Neural progenitor cell (in vitro differentiated cells): ENCODE measurements at places on chromosomes 1 and 21. TPM values are rescaled to one million over a fixed set of nuclear protein-coding genes. Genes with fewer than 3 reads are reported as not detected.

GRCh38 chr1:206856674-206857464 is 8.6 kb upstream of the IL20 start:
- H3K27me3 ChIP-seq: no peaks in the 10 kb centered on the region
- no peaks in the 10 kb centered on the region for H3K36me3 ChIP-seq
- no peaks in the 10 kb centered on the region for H3K4me1 ChIP-seq
- DNase-seq: no peak
- no peak overlapping the region for H3K27ac ChIP-seq

GRCh38 chr1:227776331-227776771 is 39.1 kb upstream of the PRSS38 start:
- DNase-seq: no peak
- H3K36me3 ChIP-seq: no peaks in the 10 kb centered on the region
- H3K4me1 ChIP-seq: no peaks in the 10 kb centered on the region
- H3K27ac ChIP-seq: peak overlapping the region; percentile 33
- H3K4me3 ChIP-seq: no peak overlapping the region

CLIC6 gene
- total RNA-seq: 0.12 and 0.15 TPM in 2 replicates

GRCh38 chr1:34695580-34695979 is 59.3 kb upstream of the GJB5 start:
- no peaks in the 10 kb centered on the region for H3K36me3 ChIP-seq
- no peaks in the 10 kb centered on the region for H3K4me1 ChIP-seq
- no peak overlapping the region for H3K4me3 ChIP-seq
- H3K27me3 ChIP-seq: no peaks in the 10 kb centered on the region

DNA sequence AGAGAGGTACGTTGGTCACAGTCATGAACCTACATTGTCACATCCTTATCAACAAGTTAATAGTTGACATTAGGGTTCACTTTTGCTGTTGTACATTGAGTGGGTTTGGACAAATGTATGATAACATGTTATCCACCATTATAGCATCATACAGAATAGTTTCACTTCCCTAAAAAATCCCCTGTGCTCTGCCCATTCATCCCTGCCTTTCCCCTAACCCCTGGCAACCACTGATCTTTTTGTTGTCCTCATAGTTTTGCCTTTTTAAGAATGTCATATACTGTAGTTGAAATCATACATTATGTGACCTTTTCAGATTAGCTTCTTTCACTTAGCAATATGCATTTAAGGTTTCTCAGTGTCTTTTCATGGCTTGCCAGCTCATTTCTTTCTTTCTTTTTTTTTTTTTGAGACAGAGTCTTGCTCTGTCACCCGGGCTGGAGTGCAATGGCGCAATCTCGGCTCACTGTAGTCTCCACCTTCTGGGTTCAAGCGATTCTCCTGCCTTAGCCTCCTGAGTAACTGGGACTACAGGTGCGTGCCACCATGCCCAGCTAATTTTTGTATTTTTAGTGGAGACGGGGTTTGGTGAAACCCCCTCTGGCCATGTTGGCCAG is 50.6 kb downstream of the UCK2 start:
- no peak overlapping the region for H3K27ac ChIP-seq
- peaks cover 4% of the 10 kb centered on the region for H3K36me3 ChIP-seq
- H3K4me1 ChIP-seq: no peaks in the 10 kb centered on the region
- DNase-seq: no peak

MRPL24 gene
- total RNA-seq: 21.4 and 24.7 TPM in 2 replicates

GRCh38 chr1:117555806-117556205 is 50.0 kb upstream of the TENT5C start:
- no peaks in the 10 kb centered on the region for H3K36me3 ChIP-seq
- H3K27ac ChIP-seq: no peak overlapping the region
- DNase-seq: no peak
- no peaks in the 10 kb centered on the region for H3K4me1 ChIP-seq
- H3K4me3 ChIP-seq: no peak overlapping the region
- H3K27me3 ChIP-seq: no peaks in the 10 kb centered on the region

GRCh38 chr1:180235077-180235501 is 5.0 kb downstream of the LHX4 start:
- peak overlapping the region; percentile 29 for H3K4me3 ChIP-seq
- DNase-seq: peak; percentile 70
- no peak overlapping the region for H3K27ac ChIP-seq

DNA sequence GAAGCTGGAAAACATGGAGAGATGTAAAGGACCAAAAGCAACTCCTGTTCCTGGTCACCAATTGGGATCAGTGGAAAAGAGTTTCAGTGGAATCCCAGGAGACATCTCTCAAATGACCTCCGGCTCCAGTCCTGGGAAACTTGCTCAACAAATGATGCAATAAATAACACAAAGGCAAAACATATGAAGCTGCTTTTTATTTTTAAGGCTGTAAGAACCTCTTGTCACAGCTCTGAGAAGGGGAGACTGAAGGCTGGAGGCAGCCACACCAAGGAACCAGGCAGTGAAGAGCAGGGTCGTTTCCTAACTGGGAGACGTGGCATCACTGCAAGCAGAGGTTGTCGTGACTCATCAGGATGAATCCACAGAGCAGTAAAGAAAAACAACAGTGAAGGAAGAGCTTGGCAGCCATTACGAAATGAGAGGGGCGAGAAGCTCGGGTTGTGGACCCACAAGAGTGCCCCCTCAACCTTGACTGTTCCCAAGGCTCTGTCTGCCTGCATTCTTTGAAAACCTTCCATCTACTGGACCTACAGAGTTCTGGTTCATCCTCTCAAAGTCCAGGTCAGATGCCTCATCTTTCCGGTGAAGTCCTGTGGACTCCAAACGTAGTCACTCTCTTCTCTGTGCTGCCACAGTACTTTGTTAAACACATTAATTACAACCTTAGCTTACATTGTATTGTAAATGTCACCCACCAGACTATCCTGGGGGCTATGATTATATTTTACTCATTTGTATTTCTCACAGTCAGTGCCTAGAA is 32.1 kb downstream of the JAK1 start:
- no peak overlapping the region for H3K4me3 ChIP-seq
- DNase-seq: no peak
- no peaks in the 10 kb centered on the region for H3K27me3 ChIP-seq
- no peak overlapping the region for H3K27ac ChIP-seq
- no peaks in the 10 kb centered on the region for H3K4me1 ChIP-seq

- no peak for DNase-seq
- H3K27ac ChIP-seq: no peak overlapping the region
- H3K36me3 ChIP-seq: no peaks in the 10 kb centered on the region
- no peaks in the 10 kb centered on the region for H3K27me3 ChIP-seq
Measured at GRCh38 chr1:10784998-10785727, 11.3 kb downstream of the CASZ1 start.

HPCA gene
- 1.0 TPM in 1 of 2 replicates, not detected in the other for total RNA-seq

NBPF6 gene
- total RNA-seq: not detected in 2 replicates

GRCh38 chr1:1318131-1318652 is 6.3 kb downstream of the INTS11 start:
- no peak overlapping the region for H3K27ac ChIP-seq
- DNase-seq: no peak
- no peaks in the 10 kb centered on the region for H3K36me3 ChIP-seq

NUP210L gene
- not detected in 2 replicates for total RNA-seq

PYHIN1 gene
- total RNA-seq: not detected in 2 replicates

GRHL3 gene
- 1.1 and 1.5 TPM in 2 replicates for total RNA-seq

UCK2 gene
- total RNA-seq: 43.8 and 67.6 TPM in 2 replicates

GRCh38 chr1:198678301-198678836 is 39.5 kb downstream of the PTPRC start:
- no peak overlapping the region for H3K4me3 ChIP-seq
- peak; percentile 47 for DNase-seq
- H3K36me3 ChIP-seq: no peaks in the 10 kb centered on the region
- H3K4me1 ChIP-seq: peaks cover 25% of the 10 kb centered on the region
- no peaks in the 10 kb centered on the region for H3K27me3 ChIP-seq

CD160 gene
- total RNA-seq: not detected in 2 replicates

SRSF10 gene
- 161 and 219 TPM in 2 replicates for total RNA-seq

HTR6 gene
- 0.25 TPM in 1 of 2 replicates, not detected in the other for total RNA-seq

- H3K4me1 ChIP-seq: no peaks in the 10 kb centered on the region
- H3K36me3 ChIP-seq: no peaks in the 10 kb centered on the region
- H3K27ac ChIP-seq: no peak overlapping the region
- no peak for DNase-seq
Measured at GRCh38 chr1:44111861-44112260, 6.8 kb upstream of the KLF17 start.

DNA sequence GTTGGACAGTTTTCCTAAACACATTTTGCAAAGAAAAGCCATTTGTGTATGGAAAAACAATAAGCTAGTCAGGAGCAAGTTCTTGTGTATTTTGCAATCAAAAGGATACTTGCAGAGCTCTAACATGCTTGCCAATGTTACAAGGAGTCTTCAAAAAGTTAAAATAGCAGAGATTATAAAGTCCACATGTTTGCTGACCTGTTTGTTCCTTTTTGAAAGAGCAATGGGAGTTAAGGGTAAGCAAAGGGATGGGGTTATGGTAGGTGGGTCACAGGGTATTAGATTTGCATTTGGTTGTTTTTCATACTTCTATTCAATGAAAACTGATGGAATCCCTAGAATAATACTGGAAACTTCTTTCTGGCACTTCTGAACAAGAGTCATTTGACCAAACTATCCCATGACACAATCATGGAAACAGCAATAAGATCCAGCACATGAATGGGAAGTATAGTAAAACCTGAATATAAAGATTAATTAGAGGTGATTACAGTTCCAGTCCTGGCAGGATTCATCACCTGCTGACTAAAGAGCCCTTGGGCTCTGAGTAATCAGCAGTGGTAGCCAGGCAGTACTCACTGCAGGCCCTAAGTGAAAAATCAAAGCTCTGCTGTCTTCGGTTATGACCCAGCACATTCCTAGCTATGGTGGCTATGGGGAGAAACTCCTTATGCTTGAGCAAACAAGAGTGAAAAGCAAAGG is 27.1 kb upstream of the ZC3H11B start:
- H3K27me3 ChIP-seq: no peaks in the 10 kb centered on the region
- H3K36me3 ChIP-seq: no peaks in the 10 kb centered on the region
- H3K4me3 ChIP-seq: no peak overlapping the region
- no peak overlapping the region for H3K27ac ChIP-seq

DNA sequence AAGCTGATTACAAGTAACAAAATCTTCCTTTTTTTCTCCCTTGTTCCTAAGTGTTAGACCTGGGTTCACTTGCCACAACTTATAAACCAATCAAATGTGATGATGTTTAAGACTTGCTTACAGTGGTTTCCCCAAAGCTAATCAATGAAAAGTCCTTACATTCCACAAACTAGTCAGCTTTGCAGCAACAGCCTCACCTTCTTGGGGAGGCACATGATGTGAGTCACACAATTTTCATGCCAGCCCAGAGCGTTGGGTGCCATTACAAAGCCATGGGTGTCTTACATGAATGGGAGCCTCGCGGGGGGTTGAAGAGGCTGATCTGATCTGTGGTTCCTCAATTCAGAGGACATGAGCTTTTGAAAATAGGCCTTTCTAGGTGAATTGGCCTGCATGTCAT is 91.6 kb upstream of the UBE2U start:
- H3K36me3 ChIP-seq: no peaks in the 10 kb centered on the region
- H3K27ac ChIP-seq: no peak overlapping the region
- H3K4me3 ChIP-seq: no peak overlapping the region
- H3K27me3 ChIP-seq: no peaks in the 10 kb centered on the region

DNA sequence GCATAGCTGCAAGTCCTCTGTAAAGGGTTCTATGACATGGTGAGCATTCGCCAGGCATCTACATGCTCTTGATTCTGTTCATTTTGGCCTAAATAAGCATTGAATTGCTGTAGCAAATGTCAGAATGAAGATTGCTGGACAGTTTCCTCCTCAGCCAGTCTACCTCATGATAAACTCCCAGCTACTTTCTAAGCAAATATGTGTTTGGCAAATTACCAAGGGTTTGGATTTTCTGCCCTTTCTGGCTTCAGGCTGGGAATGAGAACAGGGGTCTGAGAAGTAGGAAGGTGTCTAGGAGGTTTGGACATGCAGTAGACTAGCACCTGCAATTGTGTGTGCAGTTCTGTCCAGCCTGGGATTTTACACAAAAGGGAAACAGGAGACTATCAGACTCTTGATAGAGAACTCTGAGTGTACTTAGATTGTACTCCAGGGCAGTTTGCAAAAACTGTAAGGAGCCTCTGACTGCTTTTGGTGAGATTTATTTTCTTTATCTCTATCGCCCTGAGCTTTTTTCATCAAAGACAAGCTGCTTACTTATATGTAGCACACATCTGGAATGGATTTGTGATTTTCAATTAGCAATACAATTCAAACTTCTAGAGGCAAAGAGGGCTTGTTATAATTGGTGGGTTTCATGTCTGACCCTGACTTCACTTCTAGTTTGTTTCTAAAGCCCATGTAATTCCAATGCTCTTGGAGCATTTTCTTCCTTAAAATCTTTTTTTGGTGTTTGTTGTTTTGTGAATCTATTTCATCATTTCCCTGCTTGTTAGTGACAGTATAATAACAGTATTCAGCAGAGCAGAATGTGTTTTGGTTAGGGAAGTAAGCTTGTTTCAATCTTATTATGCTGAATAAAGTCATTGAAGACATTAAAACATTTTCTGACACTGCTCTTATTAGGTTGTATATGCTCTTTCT is 150.8 kb downstream of the VPS13D start:
- peaks cover 18% of the 10 kb centered on the region for H3K4me1 ChIP-seq
- H3K27me3 ChIP-seq: no peaks in the 10 kb centered on the region
- H3K27ac ChIP-seq: peak overlapping the region; percentile 47
- no peak overlapping the region for H3K4me3 ChIP-seq
- H3K36me3 ChIP-seq: peaks cover 5% of the 10 kb centered on the region
- no peak for DNase-seq

CDA gene
- 0.64 and 0.96 TPM in 2 replicates for total RNA-seq

DNA sequence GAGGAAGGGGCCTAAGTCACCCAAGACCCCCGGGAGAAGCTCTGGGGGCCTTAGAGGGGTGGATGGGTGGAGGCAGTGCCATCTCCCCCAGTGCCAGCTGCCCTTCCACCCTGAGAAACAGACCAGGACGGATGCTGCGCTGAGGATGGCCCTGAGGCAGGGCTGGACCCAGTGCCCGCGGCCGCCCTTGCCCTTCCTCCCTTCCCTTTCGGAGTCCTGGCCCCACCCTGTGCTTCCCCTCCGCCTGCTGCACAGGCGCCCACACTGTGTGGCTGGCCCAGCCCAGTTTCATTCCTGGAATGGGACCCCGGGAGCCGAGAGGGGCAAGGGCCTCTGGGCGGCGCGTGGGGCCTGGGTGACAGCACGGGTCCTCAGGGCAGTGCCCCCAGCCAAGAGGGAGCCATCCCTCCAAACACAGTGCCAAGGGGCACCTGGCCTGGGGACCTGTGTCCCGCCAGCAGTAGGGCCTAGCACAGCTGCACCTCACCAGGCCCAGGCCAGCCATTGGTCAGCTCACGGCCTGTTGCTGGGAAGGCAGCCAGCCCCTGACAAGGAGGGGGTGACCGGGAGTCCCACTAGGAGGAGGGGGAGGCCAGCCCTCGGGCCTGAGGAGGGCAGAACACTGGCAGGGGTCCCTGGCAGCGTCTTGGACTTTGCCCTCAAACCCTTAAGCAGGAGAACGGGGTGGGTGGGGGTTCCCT is 13.4 kb upstream of the SKI start:
- no peaks in the 10 kb centered on the region for H3K36me3 ChIP-seq
- no peak for DNase-seq
- H3K27ac ChIP-seq: no peak overlapping the region
- H3K27me3 ChIP-seq: no peaks in the 10 kb centered on the region

GRCh38 chr21:46667741-46668380 is 32.4 kb downstream of the PRMT2 start:
- H3K4me3 ChIP-seq: peak overlapping the region; percentile 63
- DNase-seq: peak; percentile 79
- peaks cover 24% of the 10 kb centered on the region for H3K27me3 ChIP-seq
- no peak overlapping the region for H3K27ac ChIP-seq

TRIM17 gene
- 2.9 and 5.0 TPM in 2 replicates for total RNA-seq

- H3K36me3 ChIP-seq: no peaks in the 10 kb centered on the region
- H3K4me1 ChIP-seq: no peaks in the 10 kb centered on the region
- H3K27me3 ChIP-seq: no peaks in the 10 kb centered on the region
Measured at GRCh38 chr1:157951230-157951629, 42.2 kb upstream of the KIRREL1 start.
